Activated naive CD8-positive, alpha-beta T cell treated with anti-CD3 and anti-CD28 coated beads for 36 hours (primary cell): ENCODE measurements at places on chromosomes 5 and 9.

DNA sequence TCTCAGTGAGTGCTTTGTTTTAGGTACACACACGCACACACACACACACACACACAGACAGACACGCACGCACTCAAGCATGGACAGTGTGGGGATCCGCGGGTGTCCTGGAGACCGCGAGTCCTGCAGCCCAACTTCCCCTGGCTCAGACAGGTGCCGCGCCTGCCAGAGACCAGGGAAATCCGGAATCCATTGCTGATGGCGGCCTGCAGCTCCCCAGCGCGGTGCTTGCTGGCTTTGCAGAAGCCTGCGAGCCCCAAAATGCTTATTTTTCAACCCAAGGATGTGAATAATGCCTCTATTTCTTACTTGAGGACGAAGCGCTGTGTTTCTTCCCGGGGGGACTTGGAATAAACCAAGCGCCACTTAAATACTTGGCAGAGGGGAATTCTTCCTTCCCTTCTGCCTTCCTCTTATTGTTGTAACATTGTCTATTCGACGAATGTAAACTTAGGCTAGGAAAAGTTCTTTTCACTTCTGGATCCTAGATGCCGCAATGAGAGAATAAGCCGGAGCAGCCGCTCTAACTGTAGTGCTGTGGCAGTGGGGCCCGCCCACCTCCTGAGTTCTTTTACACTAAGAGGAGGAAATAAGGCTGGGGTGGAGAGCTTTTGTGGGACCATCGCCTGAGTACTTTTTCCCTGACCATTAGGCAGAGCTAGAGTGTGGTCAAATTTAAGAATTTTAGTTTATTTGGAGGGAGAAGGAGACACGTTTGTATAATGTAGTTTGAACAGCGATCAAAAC is 802 bp downstream of the ITGA2 start:
- peak; percentile 40 for DNase-seq

- no peak for DNase-seq
Observed at GRCh38 chr5:107232293-107232692, 438.4 kb downstream of the EFNA5 start.

GRCh38 chr5:83632874-83633273 is 87.8 kb downstream of the HAPLN1 start:
- DNase-seq: no peak

DNA sequence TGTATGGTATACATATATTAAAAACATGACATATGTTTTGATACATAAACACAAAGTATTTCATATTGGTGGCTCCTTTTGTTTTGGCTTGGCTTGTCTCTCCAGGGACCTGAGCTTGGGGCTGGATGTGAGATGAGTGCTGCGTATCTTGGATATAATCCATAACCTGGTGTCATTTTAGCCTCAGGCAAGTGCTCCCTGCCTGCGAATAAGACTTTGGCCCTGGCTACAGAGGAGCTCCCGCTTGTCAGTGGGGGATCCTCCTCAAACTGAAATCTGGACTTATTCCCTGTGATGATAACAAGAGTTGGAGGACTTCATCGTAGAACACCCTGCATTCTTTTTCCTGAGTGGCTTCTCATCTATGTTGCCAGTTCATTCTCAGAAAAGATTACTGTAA is 341.7 kb upstream of the CLINT1 start:
- DNase-seq: no peak

DNA sequence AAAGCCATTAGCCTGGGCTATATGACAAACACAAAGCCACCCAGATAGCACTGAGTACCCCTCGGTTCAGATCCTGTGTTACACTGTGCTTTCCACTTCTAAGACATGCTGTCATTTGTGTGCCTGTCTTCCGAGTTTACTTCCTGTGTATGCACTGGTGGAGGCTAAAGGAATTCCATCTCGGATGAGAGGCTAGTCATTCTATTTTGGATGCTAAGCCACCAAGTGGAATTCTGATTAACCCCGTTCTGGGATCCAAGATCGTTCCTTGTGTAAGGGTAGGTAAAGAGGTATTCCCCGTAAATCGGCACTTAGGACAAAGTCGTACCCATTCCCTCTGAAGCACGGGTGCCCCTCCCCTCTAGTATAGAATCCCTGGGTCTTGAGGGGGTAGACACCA is 8.7 kb downstream of the PROP1 start:
- no peak for DNase-seq

DNA sequence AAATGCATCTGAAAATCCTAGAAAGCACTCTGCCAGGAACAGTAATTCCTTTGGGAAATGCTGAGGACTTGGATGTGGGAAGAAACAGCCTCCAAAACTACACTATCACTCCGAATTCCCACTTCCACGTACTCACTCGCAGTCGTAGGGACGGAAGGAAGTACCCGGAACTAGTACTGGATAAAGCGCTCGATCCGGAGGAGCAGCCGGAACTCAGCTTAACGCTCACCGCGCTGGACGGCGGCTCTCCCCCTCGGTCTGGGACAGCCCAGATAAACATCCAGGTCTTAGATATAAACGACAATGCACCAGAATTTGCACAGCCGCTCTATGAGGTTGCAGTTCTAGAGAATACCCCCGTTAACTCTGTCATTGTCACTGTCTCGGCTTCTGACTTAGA is 786 bp downstream of the PCDHB3 start:
- DNase-seq: no peak

DNA sequence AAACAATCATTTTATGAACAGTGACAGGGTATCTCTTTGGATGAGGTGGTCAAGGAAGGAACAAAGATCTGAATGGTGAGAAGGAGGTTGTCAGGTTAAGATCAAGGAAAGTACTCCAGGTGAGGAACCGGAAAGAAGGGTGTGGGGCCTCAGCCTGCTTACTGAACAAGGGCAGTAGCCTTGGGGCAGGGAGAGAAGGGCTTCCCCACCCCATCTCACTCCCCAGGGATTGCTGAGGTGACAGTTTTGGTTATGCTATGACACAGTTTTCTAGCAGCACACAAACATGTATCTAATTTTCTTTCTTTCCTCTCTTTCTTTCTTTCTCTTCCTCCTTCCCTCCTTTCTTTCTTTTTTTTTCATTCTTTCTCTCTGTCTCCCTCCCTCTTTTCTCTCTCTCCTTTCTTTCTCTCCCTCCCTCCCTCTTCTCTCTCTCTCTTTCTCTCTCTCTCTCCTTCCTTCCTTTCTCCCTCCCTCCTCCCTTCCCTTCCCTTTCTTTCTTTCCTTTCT is 4.1 kb upstream of the HDHD3 start:
- no peak for DNase-seq

GRCh38 chr5:91006713-91007112 is 376.4 kb downstream of the ARRDC3 start:
- DNase-seq: no peak

- no peak for DNase-seq
Observed at GRCh38 chr5:153432583-153432982, 57.9 kb upstream of the GRIA1 start.

GRCh38 chr5:181241393-181241975 is 2.2 kb downstream of the RACK1 start:
- peak; percentile 60 for DNase-seq

- no peak for DNase-seq
Observed at GRCh38 chr9:94666364-94667099, 27.2 kb upstream of the FBP1 start.

DNA sequence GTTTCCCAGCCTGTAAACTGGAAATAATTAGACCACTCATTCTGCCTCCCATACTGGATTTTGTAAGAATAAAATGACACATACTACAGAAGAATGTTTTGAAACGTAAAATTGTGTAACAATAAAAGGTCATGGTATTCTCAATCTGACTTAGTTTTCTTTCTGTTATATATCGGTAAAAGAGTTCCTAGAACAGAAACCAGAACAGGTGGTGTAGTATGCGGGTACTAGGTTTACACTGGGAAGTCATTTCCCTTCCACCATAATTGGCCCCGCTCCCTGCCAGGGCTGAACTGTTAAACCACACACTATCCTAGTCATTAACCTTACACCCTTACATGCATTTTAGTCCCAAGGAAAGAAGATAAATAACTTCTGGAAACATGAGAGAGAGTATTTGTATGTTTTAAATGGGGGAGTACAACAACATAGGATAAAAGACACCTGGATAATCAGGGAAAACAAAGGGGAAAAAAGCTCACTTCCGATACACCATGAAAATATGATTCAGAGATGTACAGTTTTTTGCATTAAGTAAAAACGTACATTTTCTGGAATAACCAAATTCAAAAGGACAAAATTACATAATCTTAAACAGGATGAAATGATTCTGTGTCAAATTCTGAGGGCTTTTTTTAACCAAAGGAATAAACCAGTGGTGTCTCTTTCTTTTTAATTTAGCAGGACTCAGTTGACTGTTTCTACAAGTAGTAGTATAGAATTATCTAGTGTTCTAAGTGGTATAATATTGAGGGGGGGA is 199.7 kb downstream of the GLIS3 start:
- no peak for DNase-seq

DNA sequence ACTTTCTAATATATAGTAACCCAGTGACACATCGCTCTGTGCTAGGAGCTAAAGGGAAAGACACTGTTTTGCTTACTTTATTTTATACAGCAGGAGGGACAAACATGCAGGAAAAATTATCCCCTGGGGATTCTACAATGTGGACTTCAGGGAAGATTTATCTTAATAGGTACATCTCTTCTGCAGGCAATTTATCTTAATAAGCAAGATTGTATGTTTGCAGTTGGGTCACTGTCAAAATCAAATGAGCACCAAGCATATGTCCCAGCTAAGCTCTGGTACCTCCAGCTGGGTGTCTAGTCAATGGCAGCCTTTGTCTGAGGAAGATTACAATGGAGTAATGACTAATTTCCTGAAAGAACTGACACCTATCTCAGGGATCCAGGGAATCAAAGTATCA is 309.9 kb upstream of the PANK3 start:
- DNase-seq: no peak

DNA sequence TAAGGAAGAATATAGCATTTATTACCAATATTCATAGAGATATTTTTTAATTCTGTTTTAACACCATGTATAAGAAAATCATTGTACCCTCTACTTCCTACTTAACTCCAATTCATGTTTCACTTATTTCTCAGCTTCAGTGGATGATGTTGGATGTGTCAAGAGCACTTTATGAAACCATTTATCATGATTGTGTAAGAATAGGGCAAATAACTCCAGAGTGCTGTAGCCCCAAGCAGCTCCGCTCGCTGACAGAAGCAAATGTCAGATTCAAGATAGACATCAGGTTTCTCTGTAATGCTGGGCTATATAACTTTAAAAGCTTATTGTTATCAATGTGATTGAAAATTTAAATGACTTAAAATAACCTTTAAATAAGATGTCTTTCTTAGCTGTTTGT is 50.4 kb downstream of the MAST4 start:
- no peak for DNase-seq

- no peak for DNase-seq
Observed at GRCh38 chr5:36902353-36902752, 25.8 kb downstream of the NIPBL start.

GRCh38 chr9:25418974-25419373 is 259.3 kb downstream of the TUSC1 start:
- no peak for DNase-seq

GRCh38 chr5:150619359-150620230 is 20.9 kb upstream of the SYNPO start:
- DNase-seq: no peak

GRCh38 chr9:95598236-95598635 is 81.5 kb upstream of the PTCH1 start:
- no peak for DNase-seq

GRCh38 chr5:171975877-171976667 is 30.4 kb downstream of the FBXW11 start:
- no peak for DNase-seq

DNA sequence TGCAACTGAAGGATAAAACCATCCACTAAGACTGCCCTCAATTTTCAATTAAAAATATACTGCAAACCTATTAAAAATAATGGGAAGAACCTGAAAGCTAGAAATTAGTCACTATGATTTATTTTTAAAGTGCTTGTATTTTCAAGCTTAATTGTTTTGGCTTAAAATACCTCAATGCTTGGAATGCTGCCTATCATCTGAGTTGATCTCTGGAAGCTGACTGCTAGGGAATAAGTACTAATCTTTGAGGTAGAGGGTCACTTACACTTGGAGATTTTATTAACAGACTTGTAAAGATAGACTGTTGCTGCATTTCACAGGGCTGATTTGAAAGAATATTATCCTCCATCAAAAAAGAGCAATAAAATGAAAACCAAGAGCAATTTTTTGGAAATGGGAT is 6.2 kb downstream of the PCSK1 start:
- no peak for DNase-seq

DNA sequence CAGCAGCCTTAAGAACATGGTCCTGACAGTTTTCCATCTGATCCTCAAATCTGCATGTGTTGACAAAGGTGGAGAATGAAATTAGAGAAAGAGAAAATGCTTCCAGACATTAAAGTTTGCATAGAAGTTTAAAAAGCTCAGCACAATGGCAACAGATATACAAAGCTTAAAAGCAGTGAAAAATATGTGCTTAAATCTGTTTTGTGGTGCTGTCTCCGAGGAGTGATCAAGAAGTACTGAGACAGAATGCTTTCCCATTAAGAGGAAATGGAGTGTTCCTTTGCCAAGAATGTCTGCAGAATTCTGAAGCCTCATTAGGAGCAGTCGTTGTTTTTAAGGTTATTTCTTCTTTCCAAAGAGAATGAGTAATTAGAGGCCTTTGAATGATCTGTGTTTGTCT is 131.4 kb downstream of the MCTP1 start:
- no peak for DNase-seq

DNA sequence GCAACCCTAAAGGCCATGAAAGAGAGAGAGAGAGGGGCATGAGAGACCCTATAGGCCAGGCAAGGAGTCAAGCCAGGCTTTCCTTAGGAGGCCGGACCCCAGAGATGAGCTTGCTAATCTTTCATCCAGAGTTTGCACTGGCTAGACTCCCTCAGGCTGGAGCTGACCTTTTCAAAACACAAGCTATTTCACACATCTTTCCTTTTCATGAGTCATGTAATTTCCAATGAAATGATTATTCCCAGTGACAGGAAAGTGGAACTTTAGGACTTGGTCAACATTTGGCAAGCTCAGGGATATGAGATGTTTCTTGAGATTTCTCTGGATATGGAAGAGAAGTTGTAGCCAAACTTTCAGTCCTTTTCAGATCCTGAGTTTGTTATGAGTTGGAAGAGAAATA is 117.7 kb downstream of the TARS1 start:
- DNase-seq: no peak

DNA sequence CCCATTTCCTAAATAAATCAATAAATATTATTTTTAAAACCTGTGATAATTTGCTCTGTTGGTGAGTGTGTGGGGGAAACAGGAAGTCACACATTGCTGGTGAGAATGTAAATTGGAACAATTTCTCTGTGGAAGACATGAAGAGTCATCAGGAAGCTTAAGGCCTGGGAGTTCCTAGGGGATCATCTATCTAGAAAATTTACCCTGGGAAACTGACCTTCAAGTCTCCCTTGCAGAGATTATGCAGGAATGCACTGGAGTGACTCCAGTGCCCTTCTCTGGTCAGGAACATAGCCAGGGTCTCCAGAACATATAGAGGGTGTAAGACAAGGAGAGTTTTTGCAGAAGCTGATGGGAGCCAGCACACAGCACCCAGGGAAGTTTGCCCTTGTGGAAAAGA is 13.0 kb upstream of the GCNT1 start:
- DNase-seq: no peak

- no peak for DNase-seq
Observed at GRCh38 chr5:54217826-54218503, 92.4 kb downstream of the ARL15 start.

GRCh38 chr9:99748266-99748665 is 73.4 kb upstream of the NR4A3 start:
- DNase-seq: no peak

- DNase-seq: no peak
Observed at GRCh38 chr5:143198332-143198731, 205.2 kb downstream of the NR3C1 start.
